T-helper 9 cell (primary cell): ENCODE measurements at places on chromosomes 1 and 21.

DNA sequence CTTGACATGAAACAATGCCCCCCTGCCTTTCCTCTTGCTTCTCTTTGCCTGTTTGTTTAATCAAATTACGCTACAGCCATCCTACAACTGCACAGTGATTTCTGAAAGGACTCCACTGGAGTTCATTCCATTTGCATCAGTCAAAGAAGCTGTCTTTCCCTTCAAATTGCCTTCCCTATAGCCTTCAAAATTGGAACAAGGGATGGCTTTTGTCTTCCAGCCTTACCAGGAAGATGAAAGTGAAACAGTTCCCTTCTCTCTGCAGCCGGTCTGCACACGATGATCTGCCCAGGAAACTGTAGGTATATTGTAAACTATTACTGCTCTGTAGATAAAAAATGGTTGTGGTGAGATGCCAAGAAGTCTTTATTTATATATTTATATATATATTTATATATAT lies 65.6 kb upstream of the ETS2 start:
- DNase-seq: no peak

- no peak for DNase-seq
These were observed 315.8 kb upstream of the KAZN start for GRCh38 chr1:14282707-14283106.

DNA sequence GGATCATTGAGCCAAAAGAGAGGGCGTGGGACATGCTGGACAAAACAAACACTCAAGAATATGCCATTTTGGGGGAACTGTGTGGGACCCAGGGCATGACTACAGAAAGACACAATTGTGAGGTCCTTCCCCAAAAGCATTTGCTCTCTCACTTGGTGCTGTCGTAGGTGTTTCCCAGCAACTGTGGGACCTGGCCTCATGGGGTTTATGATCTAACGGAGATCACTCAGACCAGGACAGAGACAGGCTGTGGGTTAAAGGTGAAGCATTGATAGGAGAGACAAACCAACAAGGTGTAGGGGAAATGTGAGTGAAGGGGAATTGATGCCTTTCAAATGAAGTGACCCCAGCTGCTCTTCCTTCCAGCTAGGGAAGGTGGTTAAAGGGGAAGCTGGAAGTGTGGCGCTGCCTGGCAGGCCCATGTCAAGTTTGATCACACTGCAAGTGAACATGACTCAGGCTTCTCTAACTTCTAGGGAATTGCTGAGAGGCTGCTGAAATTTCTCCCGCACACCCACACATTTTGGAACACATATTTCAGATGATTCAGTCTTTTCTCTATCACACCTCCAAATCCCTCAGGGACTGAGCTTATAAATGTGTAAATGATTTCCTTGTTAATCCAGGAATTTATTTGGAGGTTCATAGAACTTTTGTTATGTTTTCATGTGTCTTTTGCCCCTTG lies 30.2 kb downstream of the TRAF5 start:
- DNase-seq: no peak

GRCh38 chr1:35668506-35668905 lies 27.2 kb upstream of the PSMB2 start:
- no peak for DNase-seq

GRCh38 chr1:171793636-171794035 lies 12.2 kb downstream of the METTL13 start:
- DNase-seq: no peak

DNA sequence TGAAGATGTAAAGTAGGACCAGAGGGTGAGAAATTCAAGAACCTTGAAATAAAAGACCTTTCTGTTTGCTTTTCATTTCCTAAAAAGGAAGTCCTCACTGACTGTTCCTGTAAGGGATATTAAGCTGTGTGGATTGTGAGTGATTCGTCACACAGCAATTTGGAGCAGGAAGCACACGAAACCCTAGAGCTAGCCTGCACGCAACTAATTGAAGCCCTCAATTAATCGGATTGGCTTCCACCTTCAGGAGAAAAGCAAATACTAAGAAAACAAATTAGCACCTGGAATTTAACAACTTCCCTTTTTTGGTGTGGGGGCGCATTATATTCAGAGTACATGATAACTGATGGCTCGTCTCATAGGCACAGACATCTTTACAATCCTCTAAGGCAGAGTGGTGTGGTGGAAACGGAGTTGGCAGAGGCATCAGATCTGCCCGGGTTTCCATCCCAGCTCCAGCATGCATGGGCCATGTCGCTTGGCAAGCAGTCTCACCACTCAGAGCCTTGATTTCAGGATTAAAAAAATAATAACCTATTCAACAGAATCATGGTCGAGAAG lies 95.2 kb downstream of the KCNJ15 start:
- DNase-seq: no peak

DNA sequence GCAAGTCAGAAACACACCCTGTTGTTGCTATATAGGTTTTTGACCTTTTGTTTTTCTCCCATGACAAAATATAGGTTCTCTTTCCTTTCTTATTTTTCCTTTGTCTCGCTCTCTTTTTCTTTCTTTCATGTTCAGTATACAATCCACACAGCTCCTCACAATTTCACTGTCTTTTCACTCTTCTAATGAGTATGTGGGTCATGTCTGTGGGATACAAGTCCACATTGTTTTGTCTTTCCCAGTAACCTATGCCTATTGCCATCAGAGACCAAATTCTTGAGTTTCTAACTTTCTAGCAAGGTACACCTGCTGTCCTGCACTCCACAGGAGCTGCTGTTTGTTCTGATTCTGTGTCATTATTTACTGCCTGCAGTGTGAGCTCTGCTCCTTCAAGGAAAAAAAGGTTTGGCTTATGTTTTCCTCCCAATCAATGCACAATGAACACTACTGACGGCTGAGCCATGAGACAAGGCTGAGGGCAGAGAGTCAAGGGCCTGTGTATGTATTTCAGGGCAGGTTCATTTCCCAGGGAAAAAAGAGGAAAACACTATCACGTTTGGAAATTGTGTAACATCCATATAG lies 453.8 kb downstream of the NEGR1 start:
- DNase-seq: no peak

- no peak for DNase-seq
These were observed 93.2 kb downstream of the TNFSF18 start for GRCh38 chr1:172957491-172957890.

GRCh38 chr1:193525411-193525810 lies 339.0 kb upstream of the B3GALT2 start:
- DNase-seq: no peak
